ENCODE measurements at places on chromosomes 6 and 20.

DNA sequence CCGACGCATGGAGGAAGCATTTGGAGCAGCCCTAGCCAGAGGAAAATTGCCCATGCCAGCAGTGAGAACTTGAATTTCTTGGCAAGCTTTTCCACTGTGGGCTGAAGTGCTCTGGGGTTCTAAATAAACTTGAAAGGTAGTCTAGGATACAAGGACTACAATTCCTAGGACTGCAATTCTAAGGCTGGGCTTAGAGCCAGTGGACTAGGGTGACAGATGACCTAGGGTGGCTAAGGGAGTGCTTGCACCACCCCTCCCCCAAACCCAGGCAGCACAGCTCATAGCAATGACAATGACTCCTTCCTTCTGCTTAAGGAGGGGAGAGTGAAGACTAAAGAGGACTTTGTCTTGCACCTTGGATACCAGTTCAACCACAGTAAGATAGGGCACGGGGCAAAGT, 122.3 kb downstream of the THBS2 start:
- DNase-seq: no peak

DNA sequence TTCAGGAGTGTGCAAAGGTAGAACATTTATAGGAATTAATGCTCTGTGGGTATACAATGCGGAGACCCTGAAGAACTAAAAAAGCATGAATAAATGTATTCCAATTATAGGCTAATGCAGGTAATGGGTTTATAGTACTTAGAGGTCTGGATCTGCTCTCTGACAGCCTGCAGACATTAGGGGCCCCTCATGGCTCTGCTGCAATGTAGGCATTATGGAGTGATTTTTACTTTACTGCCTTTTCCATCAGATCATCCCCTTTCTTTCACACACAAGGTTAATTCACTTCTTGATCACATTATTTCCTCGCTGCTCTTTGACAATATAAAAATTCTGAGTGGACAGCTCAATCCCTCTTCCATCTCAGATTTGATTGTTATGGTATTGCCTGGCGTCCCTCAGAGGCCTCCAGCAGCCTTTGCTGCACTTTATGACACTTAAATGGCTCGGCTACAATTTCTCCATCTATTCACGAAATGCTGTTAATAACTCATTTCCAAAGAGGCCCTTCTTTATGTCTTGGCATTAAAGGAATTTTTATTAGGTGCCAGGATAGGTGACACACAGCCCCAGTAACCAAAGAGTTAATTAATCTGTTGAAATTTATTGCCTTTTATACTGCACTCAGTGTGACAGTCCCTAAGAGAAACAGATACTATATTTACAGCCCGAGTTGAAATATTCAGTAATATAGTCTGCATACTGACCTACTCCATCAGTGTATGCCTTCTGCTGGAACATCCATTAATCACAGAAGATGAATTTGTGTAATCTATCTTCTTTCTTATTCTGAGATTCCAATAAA, 33.4 kb upstream of the SLC35B3 start:
- no peak for DNase-seq

- DNase-seq: no peak
Measured at GRCh38 chr6:100577425-100577824, 112.7 kb upstream of the SIM1 start.

GRCh38 chr20:15637546-15637945, 935.7 kb downstream of the KIF16B start:
- DNase-seq: no peak

DNA sequence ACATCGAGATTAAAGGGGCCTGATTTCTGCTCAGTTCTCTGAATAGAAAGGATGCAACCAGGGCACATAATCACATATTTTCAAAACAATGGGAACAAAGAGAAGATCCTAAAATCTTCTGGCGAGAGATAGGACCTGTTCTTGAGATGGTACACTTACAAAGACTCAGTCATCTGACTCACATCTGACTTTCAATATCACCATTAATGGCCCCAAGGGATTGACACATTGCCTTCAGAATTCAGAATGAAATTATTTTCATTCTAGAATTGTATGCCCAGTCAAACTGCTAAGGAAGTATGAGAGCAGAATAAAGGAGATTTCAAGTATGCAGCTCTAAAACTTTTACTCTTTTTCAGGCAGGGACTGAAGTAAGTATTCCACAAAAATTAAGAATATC, 240.7 kb upstream of the POU3F2 start:
- DNase-seq: no peak

- DNase-seq: peak; percentile 47
Measured at GRCh38 chr20:40689100-40689942, at the start of gene MAFB. TSS of gene MAFB (minus strand) at chr20:40689236. CDS start at chr20:40688850, 386 bp downstream.

DNA sequence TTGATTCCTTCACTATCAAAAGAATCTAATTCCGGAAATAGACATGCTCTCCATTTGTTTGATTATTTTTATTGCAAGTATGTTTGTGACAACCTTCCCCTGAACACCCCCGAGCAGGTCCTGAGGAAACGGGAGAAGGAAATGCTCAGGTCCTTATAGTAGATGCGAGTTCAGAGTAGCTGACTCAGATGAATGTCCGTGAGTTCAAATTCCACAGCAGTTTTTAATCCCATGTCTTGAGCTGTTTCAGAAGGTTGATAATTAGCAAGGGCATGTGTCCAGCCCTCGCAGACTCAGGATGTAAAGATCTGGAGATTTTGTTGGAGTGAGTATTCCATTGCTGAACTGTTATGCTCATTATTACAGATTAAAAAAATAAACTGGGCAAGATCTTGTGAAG, 169.3 kb downstream of the BCAS1 start:
- no peak for DNase-seq

- no peak for DNase-seq
Measured at GRCh38 chr6:107448776-107449175, 10.6 kb downstream of the PDSS2 start.

DNA sequence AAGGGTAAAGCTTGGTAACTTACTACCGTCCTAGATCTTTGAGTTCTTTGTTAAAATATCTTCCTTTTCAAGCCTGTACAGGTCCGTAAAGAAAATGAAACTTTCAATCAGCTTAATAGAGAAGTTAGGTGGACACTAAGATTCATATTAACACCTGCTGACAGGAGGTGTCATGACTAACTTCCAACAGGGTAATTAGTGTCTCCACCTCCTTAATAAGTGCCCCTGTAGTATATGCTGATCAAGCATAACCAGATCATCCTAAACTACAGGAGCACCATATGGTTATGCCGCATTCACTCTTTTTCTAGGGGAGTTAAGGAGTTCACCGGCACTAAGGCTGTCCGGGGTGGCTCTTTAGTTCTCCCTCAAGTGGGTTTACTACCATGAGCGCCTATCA, 23.9 kb upstream of the RALGAPA2 start:
- no peak for DNase-seq

GRCh38 chr6:12984776-12985175, 268.2 kb downstream of the PHACTR1 start:
- no peak for DNase-seq

GRCh38 chr6:49462071-49462470, 982 bp downstream of the MMUT start:
- no peak for DNase-seq

GRCh38 chr6:168985705-168986104, 267.9 kb downstream of the THBS2 start:
- no peak for DNase-seq

DNA sequence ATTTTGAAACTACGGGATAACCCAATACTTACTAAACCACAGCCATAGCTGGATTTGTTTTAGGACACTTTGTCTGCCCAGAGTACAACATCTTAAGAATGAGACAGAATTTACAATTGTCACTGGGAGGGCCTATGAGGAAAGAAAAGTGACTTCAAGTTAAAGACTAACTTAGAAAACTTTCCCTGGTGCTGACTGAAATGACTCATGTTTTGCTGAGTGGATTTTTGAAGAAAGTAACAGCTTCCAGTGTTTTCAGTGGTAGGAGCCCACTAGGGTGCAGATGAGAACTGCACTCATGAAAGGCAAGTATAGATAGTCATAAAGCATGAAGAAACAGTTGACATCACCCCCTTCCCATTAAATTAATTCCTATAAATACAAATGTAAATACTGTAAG, 988.2 kb upstream of the MAP3K7 start:
- DNase-seq: no peak

- no peak for DNase-seq
Measured at GRCh38 chr6:21915707-21916260, 322.2 kb downstream of the SOX4 start.
